ENCODE measurements at places on chromosomes 4 and X.
A peak's percentile ranks its signal among the peaks of the same experiment; 100 is the strongest.

GRCh38 chrX:109840585-109840984, 107.5 kb upstream of the ACSL4 start:
- peak; percentile 87 for DNase-seq

DNA sequence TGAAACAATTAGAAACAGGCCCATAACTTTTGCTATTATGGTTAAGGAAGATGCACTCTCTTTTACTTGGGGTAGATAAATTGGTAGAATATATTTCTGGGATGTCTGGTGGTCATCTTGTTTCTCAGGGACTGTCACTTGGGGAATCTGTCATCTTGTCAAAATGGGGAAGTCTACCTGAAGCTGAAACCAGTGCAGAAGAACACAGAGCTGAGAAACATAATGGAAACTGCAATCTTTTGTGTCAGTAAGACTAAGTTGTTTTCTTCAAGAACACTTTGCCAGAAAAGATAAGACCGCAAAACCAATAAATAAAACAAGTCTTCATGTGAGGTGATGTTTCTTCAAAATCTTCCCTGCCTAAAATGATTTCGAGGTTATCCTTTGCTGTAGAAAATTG, 92.0 kb downstream of the NAA11 start:
- DNase-seq = no peak

DNA sequence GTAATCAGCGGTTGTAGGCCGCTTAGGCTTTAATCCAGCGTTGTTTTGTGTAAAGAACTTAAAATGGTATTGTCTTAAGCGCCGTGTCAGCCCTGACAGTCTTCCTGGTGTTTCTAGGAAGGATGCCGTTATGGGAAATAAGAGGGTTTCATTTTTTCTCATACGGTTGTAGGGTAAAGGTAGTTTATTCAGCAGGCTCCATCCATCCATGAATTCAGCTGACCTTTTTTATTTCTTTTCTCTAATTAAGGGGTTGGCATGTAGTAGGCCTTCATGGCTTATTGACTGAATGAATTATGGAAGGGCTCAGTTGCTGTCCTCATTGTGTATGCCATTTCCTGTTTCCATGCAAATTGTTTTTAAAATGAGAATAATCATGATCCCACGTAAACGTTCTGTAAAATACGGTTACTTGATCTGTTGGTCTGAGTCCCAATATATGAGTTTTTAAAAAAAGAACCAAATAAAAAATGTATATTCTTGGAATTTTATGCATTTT, 693 bp downstream of the OCIAD1 start:
- no peak for DNase-seq

DNA sequence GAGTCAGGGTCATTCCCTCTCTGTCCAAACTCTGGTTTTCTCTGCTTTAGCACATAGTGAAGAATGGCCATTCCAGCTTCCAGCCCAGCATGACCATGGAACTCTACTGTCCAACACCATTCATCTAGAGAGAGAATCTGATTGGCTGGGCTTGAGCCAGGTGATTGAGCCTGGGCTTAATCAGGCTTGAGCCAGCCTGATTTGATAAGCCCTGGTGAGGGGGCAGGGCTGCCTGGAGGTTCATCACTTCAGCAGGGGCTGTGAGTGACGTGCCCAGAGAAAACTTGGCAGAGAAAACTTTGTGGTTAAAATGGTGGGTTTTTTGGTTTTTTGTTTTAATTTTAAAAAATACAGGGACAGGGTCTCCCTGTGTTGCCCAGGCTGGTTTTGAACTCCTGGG, 62.5 kb downstream of the KIAA0232 start:
- no peak for DNase-seq

DNA sequence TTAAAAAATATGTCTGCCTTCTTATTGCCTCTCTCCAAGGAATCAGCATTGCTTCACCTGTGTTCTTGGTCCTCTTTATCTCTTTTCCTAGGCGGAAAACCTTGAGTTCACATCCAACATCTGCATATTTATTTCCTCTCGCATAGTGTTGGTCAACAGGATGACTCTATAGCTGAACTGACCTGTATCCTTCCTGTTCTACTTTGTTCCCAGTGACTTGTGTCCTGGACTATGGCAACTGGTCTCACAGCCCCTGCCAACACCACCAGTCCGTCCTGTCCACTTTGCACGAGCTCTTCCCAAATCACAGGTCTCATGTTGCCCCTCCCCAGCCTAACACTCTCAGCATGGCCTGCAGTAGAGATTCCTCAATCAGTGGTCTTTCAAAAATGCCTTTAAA, 2.0 kb downstream of the DIPK2B start:
- no peak for DNase-seq

DNA sequence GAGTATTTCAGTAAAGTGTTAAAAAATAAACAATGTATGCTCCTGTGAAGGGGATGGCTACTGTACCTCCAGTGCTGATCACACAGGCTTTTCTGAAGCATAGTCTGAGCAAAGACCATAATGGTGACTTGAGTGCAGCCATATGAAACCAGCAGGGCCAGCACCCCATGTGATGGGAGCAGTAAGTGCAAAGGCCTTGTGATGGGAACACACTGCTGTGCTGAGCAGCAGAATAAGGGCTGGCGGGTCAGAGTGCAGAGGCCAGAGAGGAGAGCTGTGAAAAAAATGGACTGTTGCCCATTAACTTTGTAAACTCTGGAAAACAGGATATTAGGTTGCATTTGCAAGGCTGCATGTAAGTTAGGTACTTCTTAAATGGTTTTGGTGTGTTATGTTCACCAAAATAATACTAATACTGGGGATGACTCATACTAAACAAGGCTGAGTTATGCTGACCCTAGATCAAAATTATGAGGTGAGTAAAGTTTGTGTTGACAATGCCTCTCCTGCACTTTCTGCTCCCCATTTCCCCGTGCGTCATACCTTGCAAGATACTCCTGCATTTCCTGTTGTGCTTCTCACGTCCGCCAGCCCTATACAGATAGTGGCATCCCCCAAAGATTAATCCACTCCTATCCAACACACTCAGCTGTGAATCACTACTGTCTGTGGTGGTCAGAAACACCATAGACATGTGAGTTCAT, 67.0 kb upstream of the FAM9A start:
- DNase-seq = no peak

GRCh38 chr4:5683566-5683965, 24.8 kb downstream of the EVC2 start:
- DNase-seq = no peak

- DNase-seq = no peak
Measured at GRCh38 chr4:11049001-11049400, 364.4 kb upstream of the CLNK start.

DNA sequence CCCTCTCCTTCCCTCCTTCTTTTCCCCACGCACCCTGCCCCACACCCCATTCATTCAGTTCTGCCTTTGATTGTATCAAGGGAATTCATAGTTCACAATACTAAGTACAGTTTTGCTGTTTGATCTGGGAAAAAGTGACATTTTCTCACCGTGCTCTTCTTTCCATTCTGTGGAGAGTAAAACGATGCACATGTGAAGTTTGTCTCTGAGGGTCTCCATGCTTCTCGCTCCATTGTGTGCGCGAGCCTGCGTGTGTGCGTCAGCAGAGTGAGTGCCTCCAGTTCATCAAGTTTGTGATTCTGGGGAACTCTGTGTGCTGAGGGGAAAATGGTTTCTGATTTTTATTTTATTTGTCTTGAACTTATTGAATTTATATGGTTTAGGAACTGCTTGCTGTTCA, 1.9 kb downstream of the STK26 start:
- DNase-seq = no peak

DNA sequence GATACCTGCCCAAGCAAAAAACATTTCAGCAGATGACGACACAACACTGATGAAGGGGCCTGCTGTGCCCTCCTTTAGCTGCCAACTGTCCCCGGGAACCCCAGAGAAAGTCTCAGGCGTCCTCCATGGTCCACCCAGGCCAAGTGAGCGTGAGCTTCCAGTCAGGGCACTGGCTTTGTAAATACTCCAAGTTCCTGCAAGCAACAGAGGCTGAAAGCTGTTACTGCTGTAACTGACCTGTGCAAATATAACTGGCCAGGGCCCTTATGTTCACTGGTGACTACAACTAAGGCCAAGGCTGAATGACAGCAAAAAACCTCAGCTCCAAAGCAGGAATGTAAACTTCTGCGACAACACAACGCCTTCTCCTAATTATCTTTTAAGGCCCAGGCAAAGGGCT, 8.2 kb downstream of the WDR1 start:
- no peak for DNase-seq

DNA sequence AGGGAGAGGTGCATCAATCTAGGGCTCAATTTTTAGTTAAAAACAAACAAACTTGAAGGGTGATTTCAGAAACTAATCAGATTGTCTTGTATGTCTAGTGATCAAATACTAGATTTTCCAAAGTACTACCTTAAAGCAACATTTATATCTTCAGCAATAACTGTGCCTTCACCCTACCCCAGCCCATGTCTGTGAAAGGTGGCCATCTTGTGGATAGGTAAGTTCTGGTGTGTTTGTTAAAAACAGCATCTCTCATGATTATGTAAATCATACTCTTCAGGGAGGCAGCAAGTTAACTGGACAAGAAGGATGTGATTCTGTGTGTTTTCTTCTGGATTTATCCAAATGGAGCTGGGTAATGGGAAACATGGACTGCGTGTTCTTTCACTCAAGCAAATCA, 81.4 kb upstream of the ACSL1 start:
- no peak for DNase-seq

GRCh38 chrX:12767856-12768255, 23.4 kb upstream of the PRPS2 start:
- DNase-seq = no peak

- DNase-seq = no peak
Measured at GRCh38 chr4:128123036-128123435, 61.9 kb downstream of the LARP1B start.

GRCh38 chrX:132561483-132561882, 72.6 kb upstream of the MBNL3 start:
- no peak for DNase-seq

GRCh38 chr4:97987019-97987648, 156.1 kb downstream of the STPG2 start:
- DNase-seq = peak; percentile 10

DNA sequence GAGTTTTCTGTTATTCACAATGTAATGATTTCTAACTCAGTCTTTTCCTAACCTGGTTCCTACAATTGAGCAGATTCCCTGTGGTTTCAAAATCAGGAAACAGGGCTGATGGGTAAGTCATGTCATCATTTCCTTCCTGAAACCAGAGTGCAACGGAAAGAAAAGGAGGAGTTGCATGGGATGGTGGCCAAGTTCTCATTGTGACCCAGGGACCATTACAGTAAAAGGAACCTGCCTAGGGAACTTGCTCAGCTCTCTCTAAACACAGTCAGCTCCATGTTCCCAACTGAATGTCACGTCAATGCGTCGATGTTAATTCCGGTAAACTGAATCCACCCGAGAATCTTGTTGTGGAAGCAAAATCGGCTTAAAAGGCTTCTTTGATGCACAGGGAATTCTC, 51.2 kb downstream of the LGI2 start:
- DNase-seq = no peak

DNA sequence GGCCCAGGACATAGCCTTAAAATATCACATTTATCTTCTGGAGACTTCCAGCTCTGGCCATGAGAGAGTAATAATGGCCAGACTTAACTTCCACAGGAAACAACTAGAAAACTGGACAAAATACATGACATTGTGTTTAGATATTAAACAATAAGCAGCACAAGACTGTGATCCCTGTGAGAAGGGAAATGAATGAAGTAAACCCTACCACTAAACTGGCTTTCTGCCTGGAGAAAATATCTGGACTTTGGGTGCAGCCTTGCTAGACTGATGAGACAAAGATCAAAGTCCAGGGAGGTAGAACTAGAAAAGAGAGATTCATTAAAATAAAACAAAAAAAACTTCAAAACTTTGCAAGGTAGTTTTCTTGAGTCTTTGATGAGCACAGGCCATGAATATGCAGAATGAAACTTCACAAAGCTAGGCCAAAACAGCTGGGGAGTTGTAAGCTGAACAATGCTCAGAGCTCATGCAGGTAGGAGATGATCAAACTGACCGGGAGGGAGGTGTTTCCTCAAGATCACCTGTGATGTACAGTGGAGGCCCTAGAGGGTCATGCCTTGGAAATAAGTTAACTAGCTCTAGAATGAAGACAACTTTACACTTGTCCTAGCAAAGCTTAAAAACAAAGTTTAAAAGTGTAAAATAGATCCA, 147.0 kb upstream of the SH3RF1 start:
- DNase-seq = no peak

GRCh38 chr4:26877406-26877805, 16.8 kb downstream of the STIM2 start:
- no peak for DNase-seq

DNA sequence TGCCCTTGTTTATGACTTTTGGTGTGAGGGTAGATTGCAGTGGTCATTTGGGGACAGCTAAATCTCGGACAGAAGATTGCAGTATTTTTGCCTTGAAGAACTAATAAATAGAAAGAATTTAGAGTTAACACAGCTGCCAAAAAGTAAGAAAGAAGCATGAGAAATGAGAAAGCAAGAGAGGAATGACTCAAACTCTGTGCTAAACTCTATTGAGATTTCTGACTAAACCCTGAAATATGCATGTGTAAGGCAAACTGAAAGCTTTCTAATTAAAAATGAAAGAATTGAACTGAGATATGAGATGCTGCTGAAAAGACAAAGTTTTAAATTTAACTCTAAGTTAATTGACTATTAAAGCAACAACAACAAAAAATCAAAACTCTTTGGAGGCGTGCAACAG, 791.3 kb downstream of the RAB28 start:
- no peak for DNase-seq

- DNase-seq = no peak
Measured at GRCh38 chrX:85992811-85993229, 54.5 kb downstream of the CHM start.

GRCh38 chrX:133668225-133668931, 253.1 kb upstream of the GPC4 start:
- no peak for DNase-seq

DNA sequence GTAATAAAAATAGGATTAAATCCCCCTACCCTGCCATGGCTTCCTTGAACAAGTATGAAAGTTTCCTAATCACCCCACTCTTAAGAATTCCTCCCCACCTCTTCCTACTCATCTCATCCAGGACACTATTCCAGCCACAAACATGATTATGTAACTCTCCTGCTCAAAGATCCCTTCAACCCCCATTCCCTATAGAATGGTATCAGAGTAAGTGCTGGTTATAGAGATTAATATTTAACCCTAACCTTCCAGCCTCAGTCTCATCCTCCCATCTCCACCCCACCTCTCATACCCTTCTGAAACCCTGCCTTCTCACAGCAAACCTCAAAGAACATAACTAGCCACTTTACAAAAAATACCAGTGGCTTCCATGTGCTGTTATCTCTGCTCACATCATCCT, 155.1 kb downstream of the PPP3CA start:
- no peak for DNase-seq

- peak; percentile 38 for DNase-seq
Measured at GRCh38 chrX:68827848-68828624, 785 bp upstream of the EFNB1 start.
